ENCODE measurements at places on chromosomes 3 and 15. TPM values are rescaled to one million over a fixed set of nuclear protein-coding genes. Genes with fewer than 3 reads are reported as not detected.

The GRK7 gene
- not detected for total RNA-seq

The TEX9 gene
- total RNA-seq: 4.2 TPM

The APOD gene
- 0.13 TPM for total RNA-seq

The CHRNA7 gene
- 5.3 TPM for total RNA-seq

The SLC28A1 gene
- not detected for total RNA-seq

The TRH gene
- total RNA-seq: not detected

The LRTM1 gene
- not detected for total RNA-seq

The CCR5 gene
- not detected for total RNA-seq

The PROS1 gene
- 57.9 TPM for total RNA-seq

The EFHB gene
- total RNA-seq: 0.68 TPM

The EXD1 gene
- not detected for total RNA-seq

The DGKG gene
- total RNA-seq: 0.81 TPM

The PAQR5 gene
- 2.1 TPM for total RNA-seq

The SUSD5 gene
- total RNA-seq: 4.8 TPM

The BFSP2 gene
- total RNA-seq: not detected

The CCR3 gene
- total RNA-seq: not detected

The MLF1 gene
- total RNA-seq: 6.7 TPM

The STXBP5L gene
- not detected for total RNA-seq

The RTP1 gene
- not detected for total RNA-seq
